ENCODE measurements at places on chromosomes 1 and 21.
A peak's percentile ranks its signal among the peaks of the same experiment; 100 is the strongest.

DNA sequence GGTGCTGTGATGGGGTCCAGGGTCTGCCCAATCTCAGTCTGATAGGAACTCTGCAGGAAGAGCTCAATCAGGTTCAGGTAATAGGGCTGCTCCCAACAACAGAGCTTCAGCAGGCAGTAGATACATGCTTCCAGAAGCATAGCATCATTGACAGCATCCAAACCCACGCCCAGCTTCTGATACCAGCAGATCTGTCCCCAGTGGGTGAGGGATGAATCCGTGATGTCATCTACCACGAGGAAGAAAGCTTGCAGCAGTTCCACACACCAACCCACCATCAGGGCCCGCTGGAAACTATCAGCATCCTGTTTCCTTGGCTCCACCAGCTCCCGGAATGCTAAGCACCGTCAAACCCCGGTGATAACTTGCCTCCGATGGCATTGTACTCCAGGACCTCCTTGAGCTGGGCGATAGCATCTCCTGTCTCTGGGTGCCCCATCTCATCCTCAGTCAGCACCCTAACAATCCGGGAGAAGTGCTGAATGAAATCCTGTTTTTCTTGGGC lies 14.7 kb downstream of the NEK2 start:
- no peak for DNase-seq

GRCh38 chr1:101438359-101438758 lies 201.5 kb downstream of the S1PR1 start:
- DNase-seq: peak; percentile 2

DNA sequence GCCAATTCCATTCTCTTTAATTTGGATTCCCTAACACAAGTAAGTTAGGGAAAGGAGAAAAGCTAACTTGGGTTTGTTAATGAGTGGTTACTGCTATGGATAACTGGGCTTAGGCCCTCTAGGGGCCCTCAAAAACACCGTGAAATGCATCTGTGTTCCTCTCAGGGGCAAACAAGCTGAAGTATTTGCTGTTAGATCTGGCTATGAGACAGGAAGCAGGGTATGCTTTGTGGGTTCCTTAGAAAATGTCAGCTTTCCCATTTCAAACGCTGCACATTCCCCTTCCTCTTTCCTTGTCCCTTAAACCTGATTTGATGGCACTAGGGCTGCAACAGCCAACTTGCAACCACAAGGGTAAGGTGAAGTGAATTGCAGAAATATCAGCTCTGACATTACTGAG lies 5.7 kb upstream of the CAP1 start:
- no peak for DNase-seq

- no peak for DNase-seq
Observed at GRCh38 chr1:5985250-5985649, 7.0 kb downstream of the NPHP4 start.

- DNase-seq: no peak
Observed at GRCh38 chr1:67747671-67748546, 62.9 kb downstream of the GADD45A start.

- DNase-seq: no peak
Observed at GRCh38 chr1:20265250-20265649, 25.4 kb upstream of the VWA5B1 start.

- DNase-seq: no peak
Observed at GRCh38 chr1:226679853-226680516, 59.1 kb downstream of the ITPKB start.

GRCh38 chr1:243470502-243470901 lies 214.7 kb downstream of the SDCCAG8 start:
- no peak for DNase-seq

DNA sequence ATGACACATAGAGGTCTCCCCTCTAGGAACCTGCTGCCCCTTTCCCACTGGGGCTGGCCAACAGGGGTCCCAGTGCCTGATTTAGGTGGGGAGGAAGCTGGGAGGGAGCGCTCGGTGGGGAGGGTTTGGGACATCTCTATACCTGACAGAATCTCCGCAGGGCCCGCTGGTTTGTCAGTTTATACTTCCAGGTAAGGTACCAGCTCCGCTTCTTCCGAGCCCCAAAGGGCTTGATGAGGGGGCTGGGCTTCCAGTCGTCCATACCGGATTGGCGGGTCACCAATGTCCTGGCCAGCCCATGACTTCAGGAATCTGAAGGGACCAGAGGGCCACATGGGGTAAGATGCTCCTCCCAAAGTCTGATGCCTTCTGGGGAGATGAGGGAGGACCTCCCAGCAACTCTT lies 672 bp downstream of the POMGNT1 start:
- no peak for DNase-seq

GRCh38 chr1:207288315-207288714 lies 33.2 kb upstream of the CD55 start:
- no peak for DNase-seq

GRCh38 chr1:167923324-167924056 lies 9.6 kb upstream of the ADCY10 start:
- DNase-seq: no peak

DNA sequence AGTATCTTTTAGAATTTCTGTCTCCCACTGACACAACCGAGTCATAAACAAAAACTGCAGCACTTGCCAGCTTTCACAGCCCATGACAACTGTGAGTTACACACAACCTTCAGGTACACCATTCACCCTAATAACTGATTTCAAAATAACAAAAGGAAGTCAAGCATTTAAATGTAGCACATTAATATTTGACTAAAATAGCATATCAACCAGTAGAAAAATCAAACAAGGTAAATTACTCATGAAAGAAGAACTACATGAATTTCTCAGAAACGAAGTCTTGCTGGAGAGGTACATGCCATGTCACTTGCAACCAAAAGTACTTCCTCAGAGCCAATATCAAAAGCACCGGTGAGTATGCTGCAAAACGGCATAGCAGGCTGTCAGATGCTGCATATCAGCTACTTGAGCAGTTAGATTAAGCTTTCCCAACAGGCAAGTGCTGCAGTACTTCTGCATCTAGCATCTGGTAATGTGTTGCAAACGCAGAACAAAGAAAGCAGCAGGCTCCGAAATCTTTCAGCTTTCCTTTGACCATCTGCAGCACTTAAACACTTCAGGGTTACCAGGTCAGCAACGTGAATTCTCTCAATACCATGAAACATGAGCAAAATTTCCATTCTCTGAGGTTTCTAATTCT lies 223.2 kb downstream of the SMYD3 start:
- no peak for DNase-seq

DNA sequence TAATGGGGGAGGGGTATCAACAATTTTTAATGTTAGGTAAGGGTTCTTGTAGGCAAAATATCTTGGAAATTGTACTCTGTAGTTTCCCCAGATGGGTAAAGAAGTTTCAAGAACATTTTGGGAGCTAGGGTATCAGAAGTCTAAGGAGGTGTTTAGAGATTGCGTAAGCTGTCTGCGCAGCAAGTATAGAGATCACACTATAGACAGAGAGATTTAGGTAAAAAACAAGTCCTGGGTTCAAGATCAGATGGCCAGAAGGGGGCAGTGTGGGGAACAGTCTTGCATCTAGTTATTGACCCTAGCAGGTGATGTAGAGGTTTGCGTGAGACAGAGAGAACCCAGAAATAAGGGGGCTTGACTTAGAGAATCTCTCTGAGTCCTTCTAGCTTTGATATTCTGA lies 80.8 kb downstream of the S1PR1 start:
- no peak for DNase-seq

DNA sequence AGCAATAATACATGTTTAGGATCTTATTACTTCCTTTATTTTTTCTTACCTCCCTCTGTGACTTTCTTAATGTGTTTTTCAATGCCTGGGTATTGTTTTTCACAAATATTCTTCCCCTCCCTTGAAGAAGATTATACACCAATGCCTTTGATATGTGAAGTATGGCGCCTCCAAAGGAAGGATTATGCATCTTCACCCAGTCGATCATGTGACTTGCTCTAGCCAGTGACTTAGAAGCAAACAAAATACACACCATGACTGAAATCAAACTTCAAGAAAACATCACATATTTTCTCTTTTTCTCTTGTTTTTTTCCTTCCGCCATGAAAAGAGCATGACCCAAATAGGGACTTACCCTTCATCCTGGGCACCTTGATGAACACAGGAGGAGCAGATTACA lies 297.1 kb downstream of the NCAM2 start:
- DNase-seq: no peak

- DNase-seq: peak; percentile 51
Observed at GRCh38 chr1:214453109-214453722, 98.2 kb downstream of the PTPN14 start.
